ENCODE measurements at places on chromosomes 3 and 15. TPM values are rescaled to one million over a fixed set of nuclear protein-coding genes. Genes with fewer than 3 reads are reported as not detected.

DNA sequence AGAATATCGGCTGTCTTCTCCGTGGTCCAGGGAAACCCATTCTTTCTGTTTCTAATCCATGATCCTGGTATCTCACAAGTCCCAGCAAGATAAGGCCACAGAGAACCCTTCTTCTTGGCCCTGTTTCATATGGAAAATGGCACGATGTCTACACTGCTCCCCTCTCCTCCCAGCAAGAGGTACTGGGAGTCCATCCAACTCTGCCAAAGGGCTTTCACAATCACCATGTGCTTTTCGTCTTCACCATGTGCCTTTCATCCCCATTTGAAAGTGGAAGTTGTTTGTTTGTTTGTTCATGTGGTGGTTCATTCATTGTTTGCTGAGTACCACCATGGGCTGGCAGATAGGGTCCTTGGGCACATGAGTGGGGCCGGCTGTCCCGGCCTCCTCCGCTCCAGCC, 5.5 kb downstream of the ITIH3 start:
- DNase-seq, result no peak

DNA sequence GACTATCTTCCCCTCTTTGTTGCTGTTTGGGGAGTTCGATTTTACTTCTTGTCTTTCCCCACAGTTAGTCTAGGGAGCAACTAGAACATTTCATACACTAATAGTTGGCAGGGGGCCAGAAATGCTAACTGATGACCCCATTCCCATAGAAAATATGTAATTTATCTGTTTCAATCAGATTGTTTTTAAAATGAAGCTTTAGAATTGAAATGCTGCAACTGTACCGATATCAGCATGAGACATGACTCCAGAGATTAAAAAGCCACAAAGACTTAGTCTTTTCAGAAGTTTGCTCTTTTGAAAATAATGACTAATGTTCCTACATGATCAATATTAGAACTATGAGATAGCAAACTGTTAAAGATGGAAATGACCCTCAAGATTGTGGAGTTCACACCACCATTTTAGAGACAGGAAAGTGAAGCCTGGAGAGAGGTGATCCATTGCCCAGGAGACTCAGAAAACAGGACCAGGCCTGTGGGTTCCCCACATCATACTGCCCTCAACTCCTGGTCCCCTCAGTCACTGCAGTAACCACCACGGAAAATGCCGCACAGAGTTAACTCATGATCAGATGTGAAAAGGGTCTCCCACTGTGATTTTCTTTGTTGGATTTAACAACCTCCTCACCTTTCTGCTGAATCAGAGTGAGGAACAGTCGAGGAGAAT, 130.3 kb downstream of the CHDH start:
- no peak for DNase-seq

GRCh38 chr3:61173676-61174075, 77.6 kb downstream of the FHIT start:
- DNase-seq, result no peak

DNA sequence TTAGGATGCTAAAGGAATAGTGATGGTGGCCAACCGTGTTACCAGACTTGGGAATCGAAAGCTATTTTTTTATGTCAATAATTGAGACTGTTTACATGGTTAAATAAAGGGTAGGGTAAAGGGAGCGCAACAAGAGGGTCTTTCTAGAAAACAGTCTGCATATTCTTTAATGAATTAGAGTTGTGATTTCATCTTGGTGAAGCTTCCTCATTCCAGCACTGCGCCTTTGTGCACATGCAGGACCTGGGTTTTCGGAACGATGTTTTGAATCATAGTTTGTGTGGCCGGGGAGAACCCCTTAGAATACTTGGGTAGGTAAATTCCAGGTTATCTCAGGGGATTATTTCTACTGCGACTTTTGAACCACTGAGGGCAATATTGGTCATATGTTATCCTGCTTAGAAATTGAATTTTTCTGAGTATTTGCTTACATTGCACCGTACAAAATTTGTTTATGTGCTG, 1.3 kb downstream of the PIK3CA start:
- peak; percentile 30 for DNase-seq

GRCh38 chr3:190041333-190042041, 79.2 kb downstream of the P3H2 start:
- DNase-seq, result no peak

GRCh38 chr3:52268036-52268435, 10.4 kb downstream of the WDR82 start:
- no peak for DNase-seq

- DNase-seq, result no peak
Observed at GRCh38 chr3:63442918-63443317, 164.8 kb downstream of the SYNPR start.

- DNase-seq, result no peak
Observed at GRCh38 chr3:13480340-13481318, 523 bp downstream of the HDAC11 start.

GRCh38 chr15:67174446-67174845, 80.0 kb downstream of the AAGAB start:
- DNase-seq, result no peak

- no peak for DNase-seq
Observed at GRCh38 chr15:40246496-40247280, 7.8 kb downstream of the PAK6 start.

GRCh38 chr3:62771331-62772072, 103.7 kb downstream of the CADPS start:
- DNase-seq, result no peak

- DNase-seq, result no peak
Observed at GRCh38 chr3:16467393-16467792, 46.1 kb downstream of the RFTN1 start.

GRCh38 chr3:172057624-172058327, 18.4 kb downstream of the FNDC3B start:
- DNase-seq, result no peak

DNA sequence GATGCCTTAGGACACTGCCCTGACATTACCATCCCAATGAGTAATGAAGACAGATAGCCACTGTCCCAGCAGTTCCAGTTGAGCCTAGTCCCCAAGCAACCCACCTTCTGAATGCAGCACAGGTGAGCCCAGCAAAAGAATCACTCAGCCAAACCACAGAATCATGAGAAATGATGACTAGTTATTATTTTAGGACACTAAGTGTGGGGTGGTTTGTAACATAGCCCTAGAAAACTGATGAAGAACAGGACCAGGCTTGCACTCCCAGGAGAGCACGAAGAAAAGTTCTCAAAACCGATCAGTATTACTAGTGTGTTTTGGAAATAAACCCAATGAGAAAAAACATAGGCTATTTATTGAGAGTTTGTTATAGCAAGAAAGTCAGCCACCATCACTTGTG, 129.6 kb upstream of the CNTN6 start:
- DNase-seq, result no peak

- DNase-seq, result no peak
Observed at GRCh38 chr3:14124223-14124614, 451 bp downstream of the CHCHD4 start.

FBXO40 gene
- total RNA-seq, result 0.18 TPM

FEZF2 gene
- 0.62 TPM for total RNA-seq

APOD gene
- 121 TPM for total RNA-seq

C3orf80 gene
- 0.41 TPM for total RNA-seq

ALS2CL gene
- 8.1 TPM for total RNA-seq

HIGD2B gene
- total RNA-seq, result not detected

C2CD4A gene
- 0.36 TPM for total RNA-seq

STRA6 gene
- total RNA-seq, result 0.77 TPM

Data from prostate gland (tissue), 2 donors.